ENCODE measurements at places on chromosomes 3 and 15.

DNA sequence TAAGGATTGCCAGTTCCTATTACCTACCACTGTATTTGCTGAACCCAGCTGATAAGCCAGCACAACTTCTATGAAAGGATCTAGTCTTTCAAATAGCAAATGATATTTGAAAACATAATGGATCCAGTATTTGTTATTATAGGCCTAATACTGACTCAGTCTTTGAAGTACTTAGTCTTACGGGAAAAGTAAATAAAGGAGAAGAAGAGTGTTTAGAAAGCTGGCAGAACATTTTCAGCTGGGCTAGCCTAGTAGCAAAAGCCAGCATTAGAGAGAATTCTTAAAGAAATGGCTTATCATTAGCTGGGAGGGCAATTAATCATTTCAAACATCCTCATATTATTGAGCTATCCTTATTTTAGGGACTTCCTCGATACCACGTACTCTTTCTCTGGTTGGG is 101.4 kb upstream of the GOLIM4 start:
- DNase-seq = no peak

DNA sequence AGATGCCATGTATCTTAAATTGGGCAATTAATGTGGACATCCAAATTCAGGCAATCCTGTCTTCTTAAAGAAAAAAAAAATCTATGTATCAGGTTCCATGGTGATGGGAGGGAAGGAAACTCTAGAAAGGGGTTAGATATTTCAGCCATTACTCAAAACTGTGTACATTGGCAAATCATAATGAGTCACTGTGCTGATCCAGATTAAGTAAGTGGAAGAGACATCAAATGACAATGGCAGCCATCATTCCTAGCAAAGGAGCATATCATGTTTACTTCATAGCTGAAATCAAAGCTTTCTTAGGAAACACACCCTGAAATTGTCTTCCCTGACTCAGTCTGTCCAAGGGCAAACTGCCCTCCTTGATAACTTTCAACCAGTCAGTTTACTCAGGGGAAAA is 713.3 kb upstream of the GBE1 start:
- DNase-seq = no peak

DNA sequence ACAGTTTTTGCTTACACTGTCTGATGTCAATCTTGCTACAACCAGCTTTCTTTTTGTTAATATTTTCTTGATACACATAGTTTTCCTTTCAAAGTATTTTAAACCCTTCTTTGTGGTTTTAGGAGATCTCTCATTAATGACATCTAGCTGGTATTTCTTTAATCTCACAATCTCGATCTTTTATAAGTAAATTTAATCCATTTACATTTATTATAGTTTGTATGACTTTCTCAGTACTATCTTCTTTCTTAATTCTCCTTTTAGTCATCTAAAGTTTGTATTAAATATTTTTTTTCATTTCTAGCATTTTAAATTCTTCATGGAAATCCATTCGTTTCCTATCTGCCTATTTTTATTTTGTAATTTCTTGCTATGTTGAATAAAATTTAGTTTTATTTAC is 55.4 kb downstream of the MRPL3 start:
- no peak for DNase-seq

DNA sequence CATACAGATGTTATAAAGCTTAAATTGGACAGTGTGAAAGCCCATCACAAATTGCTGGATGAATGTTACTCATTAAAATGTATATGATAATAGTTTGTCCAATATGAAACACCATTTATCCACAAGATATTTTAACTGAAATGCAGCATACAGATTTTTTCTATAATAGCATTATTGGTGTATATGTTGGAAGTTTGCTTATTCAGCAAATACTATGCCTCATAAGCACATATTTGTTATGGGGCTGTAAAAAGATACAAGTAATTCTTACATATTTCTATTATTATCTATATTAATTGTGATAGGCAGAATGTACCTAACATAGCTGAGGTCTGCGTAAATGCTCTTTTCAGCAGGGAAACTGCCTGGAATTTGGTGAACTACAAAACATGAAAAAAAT is 790.5 kb downstream of the DIPK2A start:
- no peak for DNase-seq

DNA sequence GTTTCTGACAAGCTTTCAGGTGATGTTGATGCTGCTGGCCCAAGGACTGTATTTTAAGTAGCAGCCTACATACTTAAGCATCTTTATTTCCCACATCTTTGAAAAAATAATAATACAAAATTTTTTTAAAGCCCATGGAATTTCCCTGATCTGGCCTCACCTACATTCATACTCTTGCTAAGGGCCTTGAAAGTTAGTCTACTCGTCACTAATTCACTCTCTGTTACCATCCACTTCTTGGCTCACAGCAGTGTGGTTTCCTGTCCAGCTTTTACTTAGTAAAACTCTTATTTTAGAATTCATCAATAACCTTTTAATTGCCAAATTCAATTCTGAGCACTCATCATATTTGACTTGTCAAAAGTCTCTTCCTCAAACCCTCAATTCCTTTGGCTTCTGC is 59.3 kb upstream of the CRTC3 start:
- DNase-seq = no peak

DNA sequence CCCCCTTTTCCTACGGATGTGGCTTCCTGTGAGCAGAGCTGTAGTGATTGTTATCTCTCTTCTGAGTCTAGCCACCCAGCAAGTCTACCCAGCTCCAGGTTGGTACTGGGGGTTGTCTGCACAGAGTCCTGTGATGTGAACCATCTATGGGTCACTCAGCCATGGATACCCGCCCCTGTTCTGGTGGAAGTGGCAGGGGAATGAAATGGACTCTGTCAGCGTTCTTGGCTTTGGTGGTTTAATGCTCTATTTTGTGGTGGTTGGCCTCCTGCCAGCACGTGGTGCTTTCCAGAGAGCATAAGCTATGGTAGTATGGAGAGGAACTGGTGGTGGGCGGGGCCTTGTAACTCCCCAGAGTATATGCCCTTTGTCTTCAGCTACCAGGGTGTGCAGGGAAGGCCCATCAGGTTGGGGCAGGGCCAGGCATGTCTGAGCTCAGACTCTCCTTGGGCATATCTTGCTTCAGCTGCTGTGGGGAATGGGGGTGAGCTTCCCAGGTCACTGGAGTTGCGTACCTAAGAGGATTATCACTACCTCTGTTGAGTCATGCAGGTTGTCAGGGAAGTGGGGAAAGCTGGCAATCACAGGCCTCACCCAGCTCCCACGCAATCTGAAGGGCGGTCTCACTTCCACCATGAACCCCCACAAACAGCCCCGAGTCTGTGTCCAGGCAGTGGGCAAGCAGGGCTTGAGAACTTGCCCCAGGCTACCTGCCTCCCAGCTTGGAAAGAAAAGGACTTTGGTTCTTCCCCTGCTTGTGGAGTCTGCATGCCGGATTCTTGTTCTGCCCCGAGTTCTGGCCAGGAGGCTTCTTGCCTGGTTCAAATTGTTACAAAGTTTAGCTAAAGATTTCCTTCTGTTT is 9.0 kb upstream of the ADGRG7 start:
- DNase-seq = no peak

DNA sequence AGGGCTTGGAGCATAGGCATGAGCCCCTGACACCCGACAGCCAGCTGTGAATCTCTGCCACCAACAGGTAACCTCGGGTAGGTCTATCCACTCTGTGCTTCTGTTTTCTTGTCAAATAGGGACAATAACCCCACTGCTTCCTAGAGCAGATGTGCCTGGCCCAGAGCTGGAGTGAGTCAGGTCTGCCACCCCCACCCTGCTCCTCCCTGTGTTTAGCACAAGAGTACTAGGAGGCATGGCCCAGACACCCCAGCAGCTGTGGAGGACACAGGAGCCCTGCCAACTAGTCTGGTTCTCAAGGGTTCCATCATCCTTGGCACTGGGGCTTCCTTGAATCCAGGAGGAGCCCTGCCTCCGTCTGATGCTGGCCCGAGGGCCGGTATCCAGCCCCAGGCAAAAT is 33.7 kb upstream of the TMEM115 start:
- DNase-seq = no peak

Data from stimulated activated CD8-positive, alpha-beta memory T cell treated with anti-CD3 and anti-CD28 coated beads, Interleukin-7, amount 100 ng/mL, for 1 hour (primary cell).